Head of caudate nucleus (tissue), 42 donors: ENCODE measurements at places on chromosomes 2 and 18.

- DNase-seq, result no peak
Observed at GRCh38 chr18:54958704-54959625, at the start of gene CCDC68. Gene CCDC68, minus strand, starts transcription at chr18:54959461. Its CDS starts 16,670 bp downstream, at chr18:54942791.

- no peak for DNase-seq
Observed at GRCh38 chr2:45946023-45946422, 294.5 kb downstream of the PRKCE start.

DNA sequence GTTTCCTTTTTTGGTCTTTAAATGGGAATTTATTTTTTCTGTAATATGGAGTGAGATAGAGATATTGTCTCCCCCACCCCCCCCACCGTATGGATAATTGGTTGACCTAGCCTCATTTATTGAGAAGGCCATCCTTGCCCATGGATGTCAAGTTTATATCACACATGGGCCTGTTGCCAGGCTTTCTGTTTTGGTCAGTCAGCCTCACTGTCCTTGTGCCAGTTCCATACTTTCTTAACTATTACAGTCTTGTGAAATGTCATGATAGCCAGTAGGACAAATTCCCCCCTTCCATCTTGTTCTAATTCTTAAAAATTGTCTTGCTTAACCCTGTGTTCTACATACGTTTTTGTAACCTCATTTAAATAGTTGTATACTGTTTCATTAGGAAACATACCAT lies 12.5 kb downstream of the BABAM2 start:
- no peak for DNase-seq

DNA sequence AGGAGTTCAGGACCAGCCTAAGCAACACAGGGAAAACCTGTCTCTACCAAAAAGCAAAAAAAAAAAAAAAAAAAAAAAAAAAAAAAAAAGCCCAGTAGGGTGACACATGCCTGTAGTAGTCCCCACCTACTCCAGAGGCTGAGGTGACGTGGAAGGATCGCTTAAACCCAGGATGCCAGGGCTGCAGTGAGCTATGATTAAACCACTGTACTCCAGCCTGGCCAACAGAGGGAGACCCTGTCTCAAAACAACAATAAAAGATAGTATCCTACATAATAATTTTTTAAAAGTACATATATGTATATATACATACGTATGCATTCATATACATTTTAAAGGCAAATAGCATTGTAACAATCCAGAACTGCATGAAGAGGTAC lies 51.7 kb downstream of the SOS1 start:
- DNase-seq, result no peak

- DNase-seq, result no peak
Observed at GRCh38 chr2:216107760-216108159, 1.4 kb upstream of the XRCC5 start.

- no peak for DNase-seq
Observed at GRCh38 chr2:6656633-6657032, 209.1 kb downstream of the CMPK2 start.

- DNase-seq, result no peak
Observed at GRCh38 chr2:148653437-148653836, 8.9 kb downstream of the EPC2 start.

GRCh38 chr2:75140288-75140687 lies 59.0 kb downstream of the TACR1 start:
- no peak for DNase-seq

DNA sequence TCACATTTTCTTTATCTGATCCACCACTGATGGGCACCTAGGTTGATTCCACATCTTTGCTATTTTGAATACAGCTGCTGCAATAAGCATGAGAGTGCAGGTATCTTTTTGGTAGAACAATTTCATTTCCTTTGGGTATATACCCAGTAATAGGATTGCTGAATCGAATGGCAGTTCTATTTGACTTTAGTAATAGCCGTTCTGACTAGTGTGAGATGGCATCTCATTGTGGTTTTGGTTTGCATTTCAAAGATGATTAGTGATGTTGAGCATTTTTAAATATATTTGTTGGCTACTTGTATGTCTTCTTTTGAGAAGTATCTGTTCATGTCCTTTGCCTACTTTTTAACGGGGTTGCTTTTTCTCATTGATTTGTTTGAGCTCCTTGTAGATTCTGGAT lies 72.3 kb downstream of the CCDC138 start:
- no peak for DNase-seq

DNA sequence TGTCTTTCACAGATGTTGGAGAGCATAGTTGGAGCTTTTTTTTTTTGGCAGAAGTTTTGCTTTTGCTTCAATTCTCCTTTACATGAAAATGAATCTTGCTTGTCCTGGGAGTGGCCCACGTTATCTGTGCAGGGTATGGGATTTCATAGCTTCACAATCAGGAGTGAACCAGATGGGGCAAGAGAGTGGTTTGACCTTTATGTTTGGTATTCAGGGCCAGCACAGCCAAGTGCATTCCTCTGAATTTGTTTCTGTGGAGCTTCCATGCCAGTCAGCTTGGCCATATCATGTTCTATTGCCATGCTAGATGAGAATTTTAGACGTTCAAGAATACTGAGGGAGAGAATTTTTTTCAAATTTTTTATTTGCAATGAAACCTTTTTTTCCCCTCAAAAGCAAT lies 116.6 kb downstream of the PRPF40A start:
- no peak for DNase-seq

DNA sequence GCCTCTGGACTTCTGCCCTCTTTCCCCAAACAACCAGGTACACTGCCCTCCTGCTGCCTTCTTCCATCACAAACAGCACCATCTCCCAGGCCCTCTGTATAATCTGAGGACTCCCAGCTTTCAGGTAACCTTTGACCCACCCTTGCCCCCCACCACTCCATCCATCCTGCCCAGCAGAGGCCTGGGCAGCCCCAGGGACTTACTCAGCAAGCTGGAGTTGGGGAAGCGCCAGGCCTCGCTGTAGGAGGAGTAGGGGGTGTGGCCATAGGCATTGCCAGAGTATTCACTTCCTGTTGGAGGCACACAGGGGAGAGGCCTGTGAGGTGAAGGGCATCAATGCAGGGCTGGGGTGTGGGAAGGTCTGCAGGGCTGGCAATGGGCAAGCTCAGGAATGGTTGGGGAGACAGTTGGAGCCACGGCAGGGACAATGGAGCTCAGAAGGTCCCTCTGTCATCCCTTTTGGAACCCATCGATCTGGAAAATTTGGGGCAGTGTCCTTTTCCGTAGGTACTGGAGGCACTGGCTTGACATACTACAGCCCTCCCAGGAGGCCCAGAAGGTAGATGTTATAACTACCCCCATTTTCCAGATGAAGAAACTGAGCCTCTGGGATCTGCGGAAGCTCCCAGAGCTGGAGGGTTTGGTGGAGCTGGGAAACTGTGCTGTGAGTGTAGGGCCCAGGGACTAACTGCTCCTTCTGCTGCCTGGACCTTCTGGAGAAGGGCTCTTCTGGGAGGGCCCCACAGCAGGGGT lies 46.3 kb downstream of the PSD4 start:
- no peak for DNase-seq
